ENCODE measurements at places on chromosomes 7 and 10.

DNA sequence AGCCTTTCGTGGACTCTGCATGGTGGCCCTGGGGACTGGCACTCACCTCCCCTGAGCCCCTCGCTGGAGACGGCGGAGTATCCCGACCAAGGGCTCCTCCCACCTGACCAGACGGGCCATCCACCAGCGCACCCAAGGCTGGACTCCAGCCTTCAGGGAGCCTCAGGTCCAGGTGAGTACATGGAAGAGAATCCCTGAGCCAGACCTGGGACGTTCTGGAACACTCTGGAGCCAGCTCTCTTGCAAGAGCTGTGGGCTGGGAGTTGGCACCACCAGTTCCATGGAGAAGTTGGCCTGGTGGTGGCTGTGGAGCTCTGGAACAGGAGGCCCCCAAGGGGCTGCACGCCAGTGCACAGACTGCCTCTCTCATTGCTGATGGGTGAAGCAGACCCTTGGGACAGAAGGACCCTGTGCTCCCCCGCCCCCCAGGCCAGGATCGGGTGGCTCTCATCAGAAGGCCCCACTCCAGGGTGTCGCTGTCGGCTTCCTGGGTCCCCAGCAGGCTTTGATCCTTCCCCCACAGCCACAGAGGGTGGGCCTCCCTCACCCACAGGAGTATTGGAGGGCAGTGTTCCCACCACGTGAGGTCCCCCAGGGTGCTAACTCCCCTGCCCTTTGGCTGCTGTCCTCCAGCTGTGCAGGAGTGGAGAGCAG is 189.9 kb downstream of the EBF3 start:
- DNase-seq: no peak

DNA sequence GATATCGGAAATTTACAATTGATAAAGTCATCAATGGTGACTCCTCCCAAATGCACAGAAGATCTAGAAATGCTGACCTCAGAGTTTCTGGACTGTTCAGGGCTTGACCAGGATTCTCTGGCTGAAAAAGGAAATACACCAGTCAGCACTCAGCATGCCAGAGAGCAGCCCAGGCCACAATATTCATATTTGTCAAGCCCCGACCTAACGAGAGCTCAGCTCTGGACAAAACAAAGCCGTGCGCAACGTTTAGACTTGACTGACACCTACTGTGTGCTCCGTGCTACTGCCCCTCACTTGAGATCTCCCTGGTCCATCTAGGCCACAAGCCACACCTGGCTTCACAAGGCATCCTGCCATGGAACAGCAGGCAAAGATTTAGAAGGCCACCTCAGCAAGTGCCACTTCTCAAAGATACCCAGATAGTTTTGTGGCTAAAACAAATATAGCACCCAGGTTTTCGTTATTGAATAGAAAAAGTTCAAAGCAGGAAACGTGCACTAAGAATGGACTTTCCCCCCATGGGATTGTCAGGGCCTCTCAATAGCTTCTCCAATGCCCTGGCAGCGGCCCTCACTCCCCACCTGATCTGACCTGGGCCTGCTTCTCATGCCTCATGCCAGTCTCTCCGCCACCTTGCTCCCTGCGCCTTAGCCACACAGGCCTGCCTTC is 218.3 kb downstream of the FAM107B start:
- no peak for DNase-seq

DNA sequence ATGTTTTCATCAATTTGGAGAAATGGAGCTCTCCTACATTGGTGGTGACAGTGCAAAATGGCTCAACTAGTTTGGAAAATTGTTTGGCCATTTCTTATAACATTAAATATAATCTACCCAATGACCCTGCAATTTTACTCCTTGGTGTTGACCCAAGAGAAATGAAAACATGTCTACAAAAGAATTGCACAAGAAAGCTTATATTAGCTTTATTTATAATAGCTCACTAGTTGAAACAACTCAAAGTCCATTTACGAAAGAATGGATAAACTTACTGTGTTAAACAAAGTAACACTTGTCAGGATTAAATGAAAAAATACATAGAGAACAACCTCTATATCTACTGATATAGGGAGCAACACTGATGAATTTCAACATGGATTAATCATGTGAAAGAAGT is 539.9 kb downstream of the DNAJB9 start:
- no peak for DNase-seq

GRCh38 chr10:78931321-78932053 is 137.3 kb upstream of the ZMIZ1 start:
- no peak for DNase-seq

- no peak for DNase-seq
These were observed 60.2 kb upstream of the PTPN12 start for GRCh38 chr7:77476871-77477270.

GRCh38 chr10:122182308-122182707 is 88.8 kb upstream of the BTBD16 start:
- no peak for DNase-seq

Data from caudate nucleus (tissue), 63 donors.